ENCODE measurements at places on chromosomes 16 and 17. TPM values are rescaled to one million over a fixed set of nuclear protein-coding genes. Genes with fewer than 3 reads are reported as not detected.

- no peak for DNase-seq
These were observed 48.9 kb downstream of the MRC2 start for GRCh38 chr17:62676231-62676943.

DNA sequence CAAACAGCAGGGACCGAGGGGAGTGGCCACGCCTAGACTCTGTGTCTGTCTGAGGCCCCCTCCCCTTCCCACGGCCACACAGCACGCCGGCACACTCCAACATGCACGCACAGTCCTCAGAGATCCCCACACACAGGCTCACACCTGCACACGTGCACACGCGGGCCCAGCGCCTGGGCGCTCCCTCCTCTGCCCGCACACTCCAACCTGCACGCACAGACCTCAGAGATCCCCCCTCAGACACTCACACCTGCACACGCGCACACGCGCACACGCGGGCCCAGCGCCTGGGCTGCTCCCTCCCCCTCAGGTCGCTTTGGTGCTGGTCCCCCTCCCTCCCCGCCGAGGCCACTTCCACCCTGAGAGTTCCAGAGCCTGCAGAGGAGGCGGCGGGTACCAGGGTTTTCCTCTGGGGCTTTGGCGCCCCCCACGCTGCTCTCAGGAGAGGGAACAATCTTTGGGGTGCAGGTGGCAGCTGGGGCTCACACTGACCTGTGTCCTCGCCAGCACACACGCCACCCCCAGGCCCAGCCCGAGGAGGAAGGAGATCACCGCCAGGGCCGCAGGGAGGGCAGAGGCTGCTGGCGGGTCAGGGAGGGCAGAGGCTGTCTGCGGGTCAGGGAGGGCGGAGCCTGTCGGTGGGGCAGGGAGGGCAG is 1.6 kb downstream of the CD7 start:
- DNase-seq = no peak

DNA sequence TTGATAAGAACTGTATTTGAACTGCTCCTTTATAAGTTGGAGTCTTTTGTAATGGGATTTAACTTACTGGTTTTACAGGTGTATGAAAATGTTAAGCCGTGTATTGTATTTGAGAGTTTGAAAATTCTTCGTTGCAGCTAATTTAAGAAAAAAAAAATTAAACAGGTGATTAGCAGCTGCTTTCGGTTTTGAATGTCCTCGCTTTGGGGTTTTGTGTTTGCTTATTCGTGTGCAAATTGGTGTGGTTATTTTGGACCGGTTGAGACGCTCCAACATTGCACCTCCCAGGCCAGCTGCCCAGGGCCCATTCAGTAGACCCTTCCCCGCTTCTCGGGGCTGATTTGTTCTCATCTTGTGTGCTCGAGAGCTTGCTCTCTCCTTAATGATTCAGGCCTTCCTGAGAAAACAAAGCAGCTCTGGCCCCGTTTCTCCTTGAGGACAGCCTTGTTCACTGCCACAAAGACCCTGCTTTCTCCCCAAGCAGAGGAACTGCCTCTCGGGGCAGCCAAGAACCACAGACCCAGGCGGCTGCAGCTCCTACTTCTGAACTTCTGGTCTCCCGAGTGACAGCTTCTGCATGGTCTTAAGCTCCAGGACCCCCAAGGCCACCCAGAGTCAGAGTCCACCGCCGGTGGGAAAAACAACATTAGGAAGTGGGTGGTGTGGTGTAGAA is 100.5 kb downstream of the MSI2 start:
- DNase-seq = no peak

Gene HAGH
- 74.5 TPM for total RNA-seq

DNA sequence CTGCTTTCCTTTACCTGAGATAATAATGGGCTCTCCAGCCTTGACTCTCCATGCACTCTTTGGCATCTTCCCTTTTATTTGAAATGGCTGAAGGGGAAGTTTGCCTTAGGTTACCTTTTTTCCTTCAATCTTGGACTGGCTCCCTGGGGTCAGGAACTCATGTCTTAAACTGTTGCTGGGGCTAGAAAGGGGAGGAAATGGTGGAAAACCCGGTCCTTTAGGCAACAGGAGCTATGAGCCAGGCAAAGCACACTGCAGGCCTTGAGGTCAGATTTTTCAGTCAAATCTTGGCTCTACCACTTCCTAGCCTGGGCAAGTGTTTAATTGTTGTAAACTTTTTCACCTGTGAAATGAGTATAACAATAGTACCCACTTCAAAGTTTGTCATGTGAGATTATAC is 30.2 kb downstream of the MINK1 start:
- DNase-seq = no peak

DNA sequence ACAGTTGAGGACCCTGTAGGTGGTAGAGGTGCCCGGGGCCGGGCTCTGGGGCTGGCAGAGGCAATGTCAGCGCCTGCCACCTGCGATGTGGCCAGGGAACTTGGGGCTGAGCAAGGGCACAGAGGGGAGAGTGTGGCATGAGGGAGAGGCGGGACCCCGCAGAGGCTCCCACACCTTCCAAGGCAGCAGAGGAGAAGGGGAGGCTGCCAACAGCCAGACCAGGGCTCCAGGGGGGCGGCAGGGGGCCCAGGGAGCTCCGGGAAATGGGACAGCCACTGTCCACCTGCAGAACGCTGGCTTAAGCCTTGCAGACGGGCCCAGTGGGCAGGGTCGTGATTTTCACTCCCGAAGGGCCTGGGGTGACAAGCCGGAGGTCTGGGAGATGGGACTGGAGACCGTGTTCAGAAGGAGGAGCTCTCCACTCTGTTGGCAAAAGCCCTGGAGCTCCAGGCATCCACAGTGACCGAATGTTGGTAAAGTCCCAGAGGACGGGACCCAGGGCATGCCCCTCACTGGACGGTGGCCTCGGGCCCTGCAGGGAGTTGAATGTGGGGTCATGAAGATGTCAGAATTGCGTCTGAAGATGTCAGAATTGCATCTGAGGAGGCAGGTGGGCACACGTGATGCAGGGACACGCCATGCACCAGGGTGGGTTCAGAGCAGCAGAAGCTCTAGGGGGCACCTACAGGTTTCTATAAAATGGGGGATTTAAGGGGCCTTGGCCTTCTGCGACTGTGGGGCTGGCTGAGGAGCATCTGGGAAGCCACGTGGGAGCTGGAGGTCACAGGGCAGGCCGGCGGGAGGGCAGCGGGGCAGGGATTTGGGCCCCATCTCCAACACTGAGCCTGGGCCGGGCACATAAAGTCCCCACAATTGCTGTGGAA is 18.6 kb downstream of the CD7 start:
- no peak for DNase-seq

DNA sequence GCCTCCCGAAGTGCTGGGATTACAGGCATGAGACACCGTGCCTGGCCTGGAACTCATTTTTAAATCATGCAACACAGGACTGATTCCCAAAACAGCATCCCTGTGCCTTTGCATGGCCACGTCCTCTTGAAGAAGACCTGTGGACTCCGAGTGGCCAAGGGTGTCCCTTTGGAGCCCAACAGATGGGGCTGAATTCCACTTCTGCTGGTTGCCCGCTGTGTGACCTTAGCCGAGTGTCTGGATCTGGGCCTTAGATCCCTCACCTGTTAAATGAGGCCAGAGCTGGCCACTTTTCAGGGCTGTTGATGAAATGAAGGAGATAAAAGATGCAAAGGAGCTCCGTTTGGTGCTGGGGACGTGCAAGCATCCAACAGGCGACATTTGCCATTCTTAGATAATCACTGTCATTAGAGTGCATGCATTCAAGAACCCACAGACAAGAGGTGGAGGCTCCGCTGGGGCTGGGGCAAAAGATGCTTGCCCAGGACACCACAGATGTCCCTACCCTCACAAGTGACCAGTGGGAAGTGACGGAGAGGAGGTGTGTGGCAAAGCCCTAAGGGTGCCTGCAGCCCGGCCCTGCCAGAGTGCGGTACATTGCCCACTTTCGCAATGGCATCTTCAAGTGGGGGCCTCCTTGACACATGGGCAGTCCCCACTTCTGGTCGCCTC is 354.1 kb upstream of the TNRC6C start:
- no peak for DNase-seq

- no peak for DNase-seq
These were observed 171.7 kb upstream of the ASIC2 start for GRCh38 chr17:33464669-33465280.

DNA sequence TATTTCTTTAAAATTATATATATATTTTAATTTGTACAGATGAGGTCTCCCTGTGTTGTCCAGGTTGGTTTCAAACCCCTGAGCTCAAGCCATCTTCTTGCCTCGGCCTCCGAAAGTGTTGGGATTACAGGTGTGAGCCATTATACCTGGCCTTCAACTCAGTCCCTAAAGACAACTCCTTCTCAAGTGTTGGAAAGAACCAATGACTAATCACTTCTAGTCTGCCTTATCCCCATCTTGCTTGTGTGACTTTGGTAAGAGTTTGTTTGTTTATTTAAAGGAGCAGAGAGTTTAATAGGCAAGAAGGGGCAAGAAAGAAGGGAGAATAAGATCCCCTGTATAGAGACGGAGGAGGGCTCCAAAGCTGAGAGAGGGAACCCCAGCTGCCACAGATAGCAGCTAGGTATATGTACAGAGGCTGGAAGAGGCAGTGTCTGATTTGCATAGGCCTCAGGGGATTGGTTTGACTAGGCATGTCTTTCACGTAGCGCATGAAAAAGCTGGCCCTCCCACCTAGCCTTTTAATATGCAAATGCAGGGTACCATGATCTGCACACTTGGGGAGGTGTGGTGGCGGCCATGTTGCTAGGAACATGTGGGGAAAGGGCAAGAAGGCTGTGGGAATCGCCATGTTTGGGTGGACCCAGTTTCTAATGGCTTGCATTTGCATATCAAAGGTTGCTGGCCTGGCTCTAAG is 21.5 kb downstream of the ABCC1 start:
- no peak for DNase-seq

GRCh38 chr17:56690441-56691291 is 97.2 kb downstream of the NOG start:
- no peak for DNase-seq

DNA sequence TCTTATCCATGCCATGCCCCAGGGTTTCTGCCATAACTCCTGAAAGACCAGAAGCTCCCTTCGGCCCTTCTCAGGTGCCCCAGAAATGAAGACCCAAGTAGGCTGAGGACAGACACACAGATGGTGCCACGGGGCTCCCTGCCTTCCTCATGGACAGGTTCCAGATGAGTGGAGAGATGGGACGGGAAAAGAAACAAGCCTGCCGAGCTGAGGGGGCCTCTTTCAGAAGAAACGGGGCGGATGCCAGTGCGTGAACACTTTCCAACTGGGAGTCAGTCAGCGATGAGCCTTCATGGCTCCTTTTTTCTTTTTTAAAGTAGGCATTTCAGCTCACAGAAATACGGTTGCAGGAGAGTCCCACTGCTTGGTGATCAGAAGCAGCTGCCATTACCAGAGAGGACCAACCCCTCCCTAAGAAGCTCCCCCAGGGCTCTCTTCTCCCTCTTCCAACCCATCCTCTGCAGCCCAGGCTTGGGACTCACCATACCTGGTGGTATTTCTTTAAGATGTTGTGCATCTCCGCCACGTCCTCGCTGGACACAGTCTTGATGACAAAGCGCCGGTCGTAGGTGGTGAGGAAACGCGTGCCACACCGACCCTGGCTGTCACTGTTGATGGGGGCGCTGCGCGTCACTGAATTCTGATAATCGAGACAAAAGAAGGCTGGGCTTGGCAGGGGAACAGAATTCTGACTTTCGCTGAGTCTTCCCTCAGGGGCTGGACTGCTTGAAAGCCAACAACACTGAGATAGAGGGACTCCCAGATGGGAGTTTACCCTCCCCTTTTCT is 19.2 kb downstream of the PIP4K2B start:
- no peak for DNase-seq

- no peak for DNase-seq
These were observed 166.9 kb downstream of the LGALS9B start for GRCh38 chr17:20300436-20300934.

Gene NRN1L
- 1.3 TPM for total RNA-seq

GRCh38 chr17:29180034-29180787 is at the start of gene MYO18A:
Gene MYO18A (minus strand): TSS chr17:29180398. CDS start chr17:29166940, 13,458 bp downstream.
- peak; percentile 54 for DNase-seq

DNA sequence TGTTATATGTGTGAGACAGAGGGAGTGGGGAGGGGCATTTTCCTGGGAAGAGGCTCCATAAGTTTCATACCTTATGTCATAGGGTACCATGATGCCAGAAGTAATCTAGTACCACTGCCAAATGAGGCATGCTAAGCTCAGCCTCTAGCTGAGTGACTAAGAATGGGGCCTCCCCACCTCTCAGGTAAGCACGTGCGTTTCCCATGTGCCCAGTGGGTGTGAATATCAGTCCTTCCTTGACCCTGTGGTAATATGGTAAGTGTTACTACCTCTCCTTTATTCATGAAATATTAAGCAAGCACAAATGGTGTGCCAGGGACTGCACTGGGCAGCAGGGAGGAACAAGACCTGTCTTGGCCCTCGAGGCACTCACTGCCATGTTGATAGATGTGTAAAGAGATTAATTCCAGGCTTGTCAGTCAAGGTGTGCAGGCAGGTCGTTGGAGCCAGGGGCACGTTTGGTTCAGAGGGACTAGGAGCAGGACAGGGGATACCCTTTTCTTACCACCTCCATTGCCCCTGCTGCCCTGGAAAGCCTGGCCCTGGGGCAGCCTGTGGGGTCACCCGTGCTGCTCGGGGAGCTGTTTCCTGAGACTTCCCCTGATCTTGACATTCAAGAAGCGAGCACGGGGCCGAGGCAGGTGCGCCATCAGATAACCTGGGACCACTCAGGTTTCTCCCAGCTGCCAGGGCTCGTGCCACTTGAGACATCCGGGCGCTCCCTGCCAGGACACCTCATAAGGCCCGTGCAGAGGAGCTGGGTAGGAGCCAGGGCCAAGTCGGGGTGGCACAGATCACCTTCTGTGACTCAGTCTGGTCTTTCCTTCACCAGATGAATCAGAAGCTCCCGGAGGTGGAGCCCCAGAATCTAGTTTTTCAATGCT is 8.8 kb downstream of the RSAD1 start:
- peak; percentile 91 for DNase-seq

DNA sequence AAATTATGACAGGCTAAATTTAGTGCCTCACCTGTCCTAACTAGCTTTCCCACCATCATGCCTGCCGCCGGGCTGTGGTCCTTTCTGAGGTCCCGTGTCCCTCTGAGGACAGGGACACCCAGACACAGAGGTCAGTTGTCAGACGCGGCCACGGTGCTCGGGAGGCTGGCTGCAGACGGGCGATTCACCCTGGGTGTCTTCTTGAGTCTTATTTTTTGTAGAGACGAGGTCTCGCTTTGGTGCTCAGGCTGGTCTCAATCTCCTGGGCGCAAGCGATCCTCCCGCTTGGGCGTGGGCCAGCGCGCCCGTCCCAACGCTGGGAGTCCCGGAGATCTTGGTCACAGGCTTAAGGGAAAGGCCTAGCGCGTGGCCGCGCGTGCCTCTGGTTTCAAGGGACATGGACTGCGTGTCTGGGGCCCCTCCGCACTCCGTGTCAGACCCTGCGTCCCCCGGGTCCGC is 797 bp upstream of the RAB11FIP3 start:
- no peak for DNase-seq

GRCh38 chr17:38421871-38422827 is 6.1 kb upstream of the ARHGAP23 start:
- DNase-seq = no peak

GRCh38 chr17:66547151-66547865 is 244.9 kb downstream of the PRKCA start:
- DNase-seq = no peak

- DNase-seq = no peak
These were observed 439.5 kb downstream of the CA10 start for GRCh38 chr17:51718983-51719382.

Gene SLC6A2
- total RNA-seq = 0.50 TPM

Gene TBC1D3I
- 0.81 TPM for total RNA-seq

Gene HES7
- total RNA-seq = 2.6 TPM

Gene USP6
- 0.11 TPM for total RNA-seq

Gene HYDIN
- total RNA-seq = 31.0 TPM

Gene CLDN7
- 442 TPM for total RNA-seq

GRCh38 chr17:28864991-28865849 is 10.4 kb downstream of the ERAL1 start:
- no peak for DNase-seq

Data from PC-9 (cell line).